Stimulated activated CD8-positive, alpha-beta memory T cell treated with anti-CD3 and anti-CD28 coated beads, Interleukin-4, amount 100 ng/mL, for 4 hours (primary cell): ENCODE measurements at places on chromosomes 6 and 20.

- DNase-seq: no peak
Observed at GRCh38 chr6:108250240-108250866, 10.5 kb downstream of the SNX3 start.

DNA sequence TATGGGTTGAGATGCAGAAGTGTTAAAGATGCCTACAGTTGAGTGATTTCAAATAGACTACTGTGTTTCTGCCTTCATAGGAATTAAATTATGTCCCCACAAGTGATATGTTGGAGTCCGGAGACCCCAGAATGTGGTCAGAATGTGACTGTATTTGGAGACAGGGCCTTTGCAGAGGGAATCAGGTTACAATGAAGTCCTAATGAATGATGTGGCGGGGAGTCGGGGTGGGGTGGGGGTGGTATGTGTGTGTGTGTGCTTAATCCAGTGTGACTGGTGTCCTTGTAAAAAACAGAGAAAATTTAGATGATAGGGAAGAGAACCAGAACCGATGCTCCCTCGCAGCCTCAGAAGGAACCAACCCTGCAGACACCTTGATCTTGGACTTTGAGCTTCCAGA is 448.2 kb downstream of the QKI start:
- no peak for DNase-seq

- DNase-seq: no peak
Observed at GRCh38 chr6:5204376-5204775, 56.4 kb downstream of the LYRM4 start.

GRCh38 chr6:31157513-31158139 is at the start of gene CCHCR1:
TSS of gene CCHCR1 (minus strand) at chr6:31157802. CDS start at chr6:31157600, 202 bp downstream.
- no peak for DNase-seq

DNA sequence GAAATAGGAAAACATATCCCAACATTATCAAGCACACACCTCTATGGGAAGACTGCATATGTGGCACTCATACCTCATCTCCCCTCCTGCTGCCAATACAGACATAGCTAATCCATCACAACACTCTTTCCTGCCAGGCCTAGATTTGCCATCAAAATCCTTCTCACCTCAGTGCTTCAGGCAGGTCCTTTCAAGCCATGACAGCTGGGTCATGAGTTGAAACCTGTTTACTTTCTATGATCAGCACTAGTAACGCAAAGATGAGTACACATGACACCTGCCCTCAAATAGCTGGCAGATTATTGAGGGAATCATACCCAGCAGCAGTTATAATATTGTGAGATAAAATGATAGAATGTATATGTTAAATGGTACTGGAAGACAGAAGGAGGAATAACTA is 183.1 kb downstream of the AIG1 start:
- DNase-seq: no peak

GRCh38 chr20:60007464-60007863 is 49.2 kb downstream of the CDH26 start:
- no peak for DNase-seq

GRCh38 chr6:13412211-13412610 is 75.2 kb downstream of the GFOD1 start:
- DNase-seq: no peak

GRCh38 chr20:25038591-25039015 is 19.3 kb downstream of the ACSS1 start:
- no peak for DNase-seq

- DNase-seq: no peak
Observed at GRCh38 chr6:159059141-159059540, 14.3 kb upstream of the TAGAP start.

DNA sequence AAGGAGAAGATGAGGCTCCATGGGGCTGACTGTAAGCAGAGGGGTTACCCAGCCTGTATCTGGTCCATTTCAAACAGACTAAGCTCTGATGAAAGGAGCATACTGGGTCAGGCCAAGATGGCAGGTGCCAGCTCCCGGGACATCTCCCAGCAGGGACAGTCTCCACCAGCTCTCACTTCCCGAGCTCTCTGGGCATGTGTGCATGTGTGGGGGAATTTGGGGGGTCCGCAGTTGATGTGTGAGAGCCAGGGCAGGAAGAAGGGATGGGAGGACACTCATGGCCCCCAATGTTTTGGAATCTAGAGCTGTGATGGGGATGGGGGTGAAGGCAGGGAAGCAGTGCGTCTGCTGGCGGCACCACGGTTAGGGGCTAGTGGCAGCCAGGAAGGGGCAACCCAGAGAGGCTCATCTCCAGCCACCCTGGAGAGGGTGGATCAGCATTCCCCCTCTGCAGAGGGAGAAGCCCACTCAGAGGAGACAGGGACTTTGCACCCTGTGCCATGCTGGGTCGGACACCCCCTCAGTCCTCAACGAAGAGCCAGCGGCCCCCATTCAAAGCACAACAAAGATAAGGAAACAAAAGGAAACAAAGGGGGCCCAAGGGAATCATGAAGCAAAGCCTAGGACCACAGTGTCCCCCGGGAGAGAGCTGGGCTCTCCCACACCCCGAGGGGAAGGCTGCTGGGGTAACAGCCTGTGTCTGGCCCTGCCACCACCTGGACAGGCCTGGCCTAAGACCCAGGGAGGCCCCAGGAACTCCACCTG is 52.4 kb downstream of the DSTN start:
- no peak for DNase-seq

DNA sequence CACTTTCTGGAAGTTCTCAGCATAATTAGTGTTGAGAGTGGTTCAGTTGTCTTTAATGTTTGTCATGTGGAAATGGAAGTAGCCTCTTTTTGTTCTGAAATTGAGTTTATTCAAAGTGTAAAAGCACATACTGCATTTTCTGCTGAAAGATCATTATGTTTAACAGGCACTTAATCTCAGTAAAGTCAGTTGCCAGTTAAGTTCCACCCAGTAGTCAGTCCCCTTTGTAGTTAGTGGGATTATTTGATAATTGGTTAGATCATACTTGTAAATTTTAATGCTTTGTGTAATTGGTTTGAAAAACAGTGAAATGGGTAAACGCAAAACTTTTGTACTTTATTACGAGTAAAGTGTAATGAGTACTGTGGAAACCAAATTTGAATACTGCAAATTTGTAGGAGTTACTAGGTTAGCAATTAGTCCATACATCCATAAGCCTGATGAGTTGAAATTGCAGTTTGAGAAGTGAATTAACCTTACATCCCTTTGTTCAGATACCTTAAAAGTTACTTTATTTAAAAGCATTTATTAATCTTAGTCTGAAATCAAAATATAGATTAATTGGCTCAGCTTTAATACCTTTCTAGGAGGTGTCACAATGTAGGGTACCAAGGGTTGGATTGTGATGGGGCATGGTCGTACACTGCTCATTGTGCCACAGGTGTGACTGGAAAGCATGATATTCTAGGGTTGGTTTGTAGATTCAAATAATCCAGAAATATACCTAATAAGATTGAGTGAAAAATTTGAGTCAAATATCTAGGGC is 4.4 kb downstream of the SRSF6 start:
- DNase-seq: no peak

DNA sequence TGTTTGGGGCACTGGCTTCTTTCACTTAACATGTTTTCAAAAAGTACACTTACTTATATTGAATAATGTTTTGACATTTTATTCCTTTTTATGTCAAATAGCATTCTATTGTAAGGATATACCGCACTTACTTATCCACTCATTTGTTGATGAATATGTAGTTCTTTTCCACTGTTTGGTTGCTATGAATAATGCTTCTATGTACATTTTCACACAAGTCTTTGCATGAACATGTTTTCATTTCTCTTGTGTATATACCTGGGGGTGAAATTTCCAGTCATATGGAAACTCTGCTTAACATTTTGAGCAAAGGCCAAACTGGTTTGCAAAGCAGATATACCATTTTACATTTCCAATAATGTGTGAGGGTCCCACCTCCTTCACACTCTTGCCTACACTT is 202.3 kb upstream of the GGTLC1 start:
- no peak for DNase-seq

GRCh38 chr6:144119376-144119775 is 24.0 kb upstream of the SF3B5 start:
- no peak for DNase-seq

DNA sequence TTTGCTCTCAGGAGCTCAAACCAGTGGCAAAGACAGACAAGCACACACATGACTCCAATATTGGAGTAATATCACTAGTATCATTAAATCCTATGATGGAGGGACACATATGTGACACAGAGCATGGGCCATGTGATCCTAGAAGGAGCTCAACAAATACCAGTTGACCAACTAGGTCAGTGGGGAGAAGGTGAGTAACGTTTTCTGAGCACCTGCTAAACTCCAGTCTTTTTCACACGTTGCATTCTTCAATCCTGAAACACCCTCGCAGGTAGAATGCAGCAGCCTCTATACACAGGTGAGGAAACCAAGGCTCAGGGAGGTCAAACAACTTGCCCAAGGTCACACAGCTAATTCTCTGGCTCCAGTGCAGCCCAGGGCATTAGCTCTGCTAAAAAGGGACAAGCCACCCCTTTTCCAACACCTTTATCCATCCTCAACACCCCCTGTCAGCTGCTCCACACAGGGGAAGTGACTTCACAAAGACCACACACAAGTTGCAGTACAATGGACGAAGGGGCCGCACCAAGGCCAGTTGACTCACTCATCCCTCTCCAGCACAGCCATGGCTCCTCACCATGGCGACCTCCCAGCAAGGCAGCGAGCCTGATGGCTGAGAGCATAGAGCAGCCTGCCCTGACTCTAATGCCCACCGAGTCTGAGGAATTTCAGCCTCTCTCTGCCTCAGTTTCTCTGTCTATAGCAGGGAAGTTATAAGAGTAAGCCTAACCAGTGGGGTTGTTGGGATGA is 4.4 kb downstream of the CAPN11 start:
- no peak for DNase-seq

- no peak for DNase-seq
Observed at GRCh38 chr6:61867635-61868034, 418.4 kb downstream of the KHDRBS2 start.

- DNase-seq: peak; percentile 74
Observed at GRCh38 chr6:42898891-42899361, 16.9 kb upstream of the PTCRA start.

GRCh38 chr6:83463886-83464285 is 33.0 kb upstream of the ME1 start:
- no peak for DNase-seq

DNA sequence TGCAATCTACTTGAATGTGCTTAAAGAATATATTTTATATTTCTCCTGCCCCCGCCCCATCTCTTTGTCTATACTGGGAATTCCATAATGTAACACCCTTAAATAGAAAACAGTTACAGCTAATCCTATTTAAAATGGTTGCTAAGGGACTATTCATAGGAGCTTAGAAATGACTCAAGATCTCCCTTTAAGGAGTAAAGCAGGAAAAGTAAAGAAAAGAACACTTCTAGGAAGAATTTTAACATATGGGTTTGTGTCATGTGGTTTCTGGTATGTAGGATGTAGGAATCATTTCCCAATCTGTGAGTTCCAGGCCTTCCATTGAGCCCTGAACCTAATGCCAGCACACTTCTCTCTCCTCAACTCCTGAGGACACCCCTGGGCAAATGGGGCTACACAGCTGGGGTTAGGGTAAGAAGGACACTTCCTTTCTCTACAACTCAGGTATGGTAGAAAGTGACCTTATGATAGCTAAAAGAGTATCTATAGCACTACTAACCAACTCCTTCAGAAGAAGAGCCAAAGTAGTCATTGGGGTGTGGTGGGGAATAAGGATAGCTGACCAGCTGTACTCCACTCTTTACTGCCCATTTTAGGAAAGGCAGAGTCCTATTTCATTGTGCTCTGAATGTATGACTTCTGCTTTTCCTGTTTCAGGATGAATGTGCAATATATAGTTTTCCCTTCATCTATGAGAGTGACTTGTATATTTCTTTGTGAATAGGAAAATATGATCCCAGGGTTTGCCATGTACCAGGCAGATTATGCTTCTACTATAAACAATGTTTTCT is 27.3 kb downstream of the RIMS1 start:
- DNase-seq: no peak

DNA sequence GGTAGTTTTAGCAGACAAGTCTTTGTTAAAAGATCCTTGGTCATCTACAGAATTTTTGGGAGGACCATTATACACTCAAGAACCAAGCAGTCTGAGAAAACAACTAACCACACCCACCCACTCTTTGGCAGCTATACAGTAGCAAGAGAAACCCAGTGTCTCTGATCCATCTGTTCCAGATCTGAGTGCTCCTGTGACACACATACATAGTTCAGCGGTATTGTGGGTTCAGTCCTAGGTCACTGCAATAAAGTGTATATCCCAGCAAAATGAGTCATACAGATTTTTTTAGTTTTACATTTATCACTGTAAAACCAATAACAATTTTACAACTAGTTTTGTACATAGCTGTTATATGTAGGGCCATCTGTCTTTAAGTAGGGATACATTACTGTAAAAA is 47.4 kb upstream of the PAK5 start:
- DNase-seq: no peak

- DNase-seq: no peak
Observed at GRCh38 chr6:157429248-157429647, 48.3 kb downstream of the ZDHHC14 start.

DNA sequence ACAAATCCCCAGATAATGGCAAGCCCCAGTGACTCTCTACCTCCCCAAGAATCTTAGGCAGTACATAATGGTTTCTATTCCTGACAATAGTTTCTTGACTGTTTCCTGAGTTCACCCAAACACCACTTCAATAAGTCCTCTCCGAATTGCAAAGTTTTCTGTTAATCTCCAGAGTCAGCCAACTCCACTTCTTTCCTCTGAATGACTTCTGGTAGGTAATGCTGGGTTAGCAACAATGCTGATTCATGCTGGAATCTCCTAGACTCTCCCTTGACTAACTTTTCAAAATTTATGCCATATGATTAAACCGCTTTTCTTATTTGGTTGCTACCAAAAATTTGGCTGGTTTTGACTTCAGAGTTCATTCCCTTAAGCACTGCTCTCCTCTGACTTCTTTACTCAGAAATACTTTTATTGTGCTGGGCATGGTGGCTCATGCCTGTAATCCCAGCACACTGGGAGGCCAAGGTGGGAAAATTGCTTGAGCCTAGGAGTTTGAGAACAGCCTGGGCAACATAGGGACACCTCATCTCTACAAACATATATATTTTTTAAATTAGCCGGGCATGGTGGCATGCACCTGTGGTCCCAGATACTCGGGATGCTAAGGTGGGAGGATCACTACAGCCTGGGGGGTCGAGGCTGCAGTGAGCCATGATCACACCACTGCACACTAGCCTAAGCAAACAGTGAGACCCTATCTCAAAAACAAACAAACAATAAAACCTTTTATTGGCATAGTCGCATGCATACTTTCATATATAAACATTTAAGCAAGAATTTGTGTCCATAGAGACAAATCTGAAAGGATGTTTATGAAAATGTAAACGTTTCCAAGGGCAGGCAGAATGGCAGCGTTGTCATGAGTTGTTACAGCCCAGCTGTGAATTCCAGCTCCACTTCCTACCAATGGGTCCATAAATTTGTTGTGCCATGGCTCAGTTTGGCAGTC is 249.3 kb upstream of the PLN start:
- no peak for DNase-seq

DNA sequence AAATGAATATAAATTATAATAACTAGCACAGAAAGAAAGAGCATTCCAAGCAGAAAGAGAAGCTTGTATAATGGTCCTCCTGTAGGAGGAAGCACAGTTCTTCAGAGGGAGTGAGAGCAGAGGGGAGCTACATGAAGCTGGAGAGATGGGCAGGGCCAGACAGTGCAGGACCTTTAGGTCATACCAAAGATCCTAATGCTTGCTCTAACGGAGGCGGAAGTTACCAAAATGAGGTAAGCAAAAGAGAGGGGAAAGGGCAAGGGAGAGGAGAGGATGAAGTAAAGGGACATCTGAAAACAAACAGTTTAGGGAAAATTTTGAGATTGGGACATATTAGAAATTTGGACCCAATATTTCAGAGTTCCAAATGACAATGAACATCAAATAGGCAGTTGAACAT is 50.2 kb downstream of the HBS1L start:
- no peak for DNase-seq
